ENCODE measurements at places on chromosomes 16 and 17. TPM values are rescaled to one million over a fixed set of nuclear protein-coding genes. Genes with fewer than 3 reads are reported as not detected.

The ENPP7 gene
- total RNA-seq: not detected

The DHRS13 gene
- total RNA-seq: 26.1 TPM

The CHST5 gene
- total RNA-seq: not detected

The GINS2 gene
- total RNA-seq: 39.6 TPM

The CHAD gene
- total RNA-seq: not detected

The GAST gene
- not detected for total RNA-seq

The GP1BA gene
- total RNA-seq: not detected

The DOC2B gene
- total RNA-seq: 6.6 TPM

The MPO gene
- total RNA-seq: not detected

The EPN3 gene
- 0.05 TPM for total RNA-seq
